ENCODE measurements at places on chromosomes 12 and 14.

- DNase-seq: no peak
Observed at GRCh38 chr14:96191353-96191752, 13.3 kb upstream of the BDKRB2 start.

DNA sequence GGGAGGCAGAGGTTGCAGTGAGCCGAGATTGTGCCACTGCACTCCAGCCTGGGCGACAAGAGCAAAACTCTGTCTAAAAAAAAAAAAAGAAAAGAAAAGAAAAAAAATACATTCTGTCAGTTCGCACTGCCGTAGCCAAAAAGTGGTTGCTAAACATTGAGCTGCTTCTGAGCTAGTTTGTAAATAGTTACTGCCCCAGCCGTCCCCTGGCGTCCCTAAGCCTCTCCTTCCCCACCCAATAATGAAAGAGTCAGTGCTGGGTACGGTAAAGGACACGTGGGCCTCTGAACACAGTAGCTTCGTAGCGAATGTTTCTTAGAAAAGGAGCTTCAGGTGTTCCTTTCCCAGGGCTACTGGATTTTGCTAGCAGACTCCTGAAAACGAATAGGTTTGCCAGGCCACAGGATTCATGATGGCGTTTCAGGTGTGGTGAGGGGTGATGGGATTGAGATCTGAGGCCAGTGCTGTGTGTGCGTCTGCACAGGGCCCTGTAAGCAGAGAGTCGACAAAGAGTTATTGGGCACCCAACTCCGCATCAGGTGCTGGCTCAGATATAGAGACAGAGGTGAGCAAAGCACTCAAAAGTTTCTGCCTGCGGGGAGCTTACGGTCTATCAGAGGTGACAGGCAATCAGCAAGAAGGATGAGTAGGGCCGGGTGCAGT, 94.1 kb downstream of the LGMN start:
- no peak for DNase-seq

GRCh38 chr12:6888360-6888759, 15.3 kb upstream of the SPSB2 start:
- no peak for DNase-seq

GRCh38 chr14:55767286-55767685, 187.3 kb downstream of the KTN1 start:
- no peak for DNase-seq

- DNase-seq: no peak
Observed at GRCh38 chr12:93514853-93515252, 47.5 kb downstream of the MRPL42 start.

DNA sequence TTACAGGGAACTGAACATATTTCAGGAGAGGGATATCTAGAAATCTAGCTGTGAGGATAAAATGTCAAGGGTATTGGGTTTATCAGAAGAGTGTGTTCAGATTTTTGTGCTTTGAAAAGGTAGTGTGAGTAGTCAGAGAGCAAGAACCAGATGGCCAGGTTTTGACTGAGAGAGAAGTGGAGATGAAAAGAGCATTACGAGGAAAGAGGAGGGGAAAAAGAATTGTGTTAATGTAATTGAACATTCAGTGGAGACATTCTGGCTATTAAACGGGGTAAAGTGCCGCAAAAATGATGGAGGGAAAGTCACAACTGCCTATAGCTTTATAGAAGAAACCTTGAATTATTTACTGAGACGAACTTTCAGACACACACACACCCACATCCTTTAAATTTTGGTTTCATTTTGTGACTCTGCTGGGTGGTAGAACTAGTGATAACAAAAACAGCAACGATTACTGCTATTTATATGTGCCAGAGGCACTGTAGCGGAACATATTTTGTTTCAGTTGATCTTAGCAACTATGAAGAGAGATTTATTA, 213.6 kb downstream of the ERC1 start:
- DNase-seq: no peak

Measured in cortex of kidney (tissue), 1 donor.